Kidney capillary endothelial cell (primary cell): ENCODE measurements at places on chromosomes 11 and 22.

DNA sequence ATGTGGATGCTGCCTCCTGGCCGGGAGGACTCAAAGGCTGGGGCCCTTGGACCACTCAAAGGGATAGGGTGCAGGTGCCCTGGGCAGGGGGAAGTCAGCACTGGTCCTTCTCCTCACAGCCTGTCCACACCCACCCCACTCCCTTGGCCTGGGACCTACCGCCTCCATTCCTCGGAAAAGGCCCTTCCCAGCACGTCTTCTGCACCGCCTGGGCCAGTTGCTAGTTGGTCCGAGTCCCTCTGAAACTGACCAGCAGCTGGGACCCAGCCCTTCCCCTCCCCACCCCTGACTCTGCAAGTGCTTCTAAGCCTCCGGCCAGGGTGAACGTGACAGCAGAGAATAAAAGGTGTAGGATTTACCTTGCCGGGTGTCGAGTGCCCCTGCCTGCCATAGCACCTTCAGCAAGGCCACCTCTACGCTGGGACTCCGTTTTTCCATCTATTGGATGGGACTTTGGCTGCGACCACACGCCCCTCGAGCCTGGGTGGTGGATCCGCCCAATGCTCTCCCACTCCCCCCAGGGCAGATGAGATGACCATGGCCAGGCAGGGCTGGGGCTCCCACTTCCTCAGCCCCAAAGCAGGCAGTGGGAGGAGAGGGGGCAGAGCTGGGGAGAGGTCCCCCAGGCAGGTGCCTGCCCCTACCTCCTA, 37.3 kb downstream of the OSBPL5 start:
- no peak for DNase-seq

- no peak for DNase-seq
Measured at GRCh38 chr11:84383576-84383975, 1097.4 kb upstream of the CCDC90B start.

- DNase-seq = no peak
Measured at GRCh38 chr11:61542705-61543104, 34.2 kb downstream of the LRRC10B start.

- no peak for DNase-seq
Measured at GRCh38 chr11:72720784-72721183, 31.4 kb downstream of the ARAP1 start.

DNA sequence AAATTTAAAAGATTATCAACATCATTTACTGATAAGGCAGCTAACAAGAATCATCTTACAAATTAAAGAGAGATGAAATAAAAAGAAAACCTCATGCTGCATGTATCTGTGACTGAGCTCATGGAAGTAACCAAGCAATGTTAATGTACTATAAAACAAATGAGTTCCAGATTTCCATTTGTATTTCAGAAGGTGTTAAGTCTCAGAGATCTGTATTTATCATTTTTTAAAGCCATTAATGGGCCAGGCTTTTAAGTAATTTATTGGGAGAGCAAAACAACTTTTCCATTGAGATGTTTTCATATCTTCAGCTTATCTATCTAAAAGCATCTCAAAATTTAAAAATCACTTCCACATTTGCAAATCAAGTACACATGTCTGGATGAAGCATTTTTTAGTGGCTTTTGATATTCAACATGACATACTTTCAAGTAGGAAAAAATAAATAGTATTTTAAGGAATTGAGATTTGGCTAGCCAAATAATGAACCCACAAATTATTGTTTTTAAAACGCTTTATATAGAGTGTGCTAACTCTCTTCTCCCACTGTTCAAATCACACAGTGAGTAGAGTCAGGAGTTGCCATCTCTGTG, 17.9 kb upstream of the BBOX1 start:
- DNase-seq = no peak

DNA sequence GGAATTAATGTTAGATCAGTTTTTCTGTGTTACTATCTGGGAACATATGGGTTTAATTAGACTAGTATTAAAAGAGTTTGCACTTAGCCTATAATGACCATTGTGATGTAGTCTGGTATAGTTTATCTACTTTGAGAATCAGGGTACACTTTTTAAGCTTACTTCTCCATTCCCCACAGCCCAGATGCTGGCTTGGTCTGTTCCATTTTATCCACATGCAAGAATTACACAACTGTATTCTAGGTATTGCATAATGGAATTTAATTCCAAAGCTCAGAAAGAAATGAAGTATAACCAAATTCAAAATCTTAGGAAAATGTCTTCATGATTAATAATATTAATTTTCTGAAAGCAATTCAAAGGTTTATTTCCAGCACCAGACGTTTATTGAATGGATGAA, 122.2 kb upstream of the PDGFD start:
- no peak for DNase-seq

- DNase-seq = no peak
Measured at GRCh38 chr11:12683874-12684273, 9.7 kb downstream of the TEAD1 start.
